ENCODE measurements at places on chromosomes 5 and 9.

- no peak for DNase-seq
Measured at GRCh38 chr5:16889203-16889971, 46.7 kb downstream of the MYO10 start.

DNA sequence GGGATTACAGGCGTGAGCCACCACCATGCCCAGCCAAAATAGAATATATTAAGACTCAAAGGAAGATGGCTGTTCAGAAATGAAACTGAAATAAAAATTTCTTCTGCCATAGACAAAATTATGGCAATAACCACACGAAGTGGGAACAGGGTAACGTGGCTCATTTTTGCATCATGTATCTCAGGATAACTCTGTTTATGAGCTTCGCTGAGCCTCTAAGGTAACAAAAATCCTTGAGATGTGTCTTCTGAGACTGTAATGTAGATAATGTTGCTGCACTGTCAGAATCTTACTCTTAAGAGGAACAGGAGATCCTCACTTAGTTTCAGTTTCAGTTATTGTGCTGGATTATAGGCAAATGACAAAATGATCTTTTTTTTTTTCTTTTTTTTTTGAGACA lies 153.8 kb downstream of the GOLPH3 start:
- DNase-seq = no peak

DNA sequence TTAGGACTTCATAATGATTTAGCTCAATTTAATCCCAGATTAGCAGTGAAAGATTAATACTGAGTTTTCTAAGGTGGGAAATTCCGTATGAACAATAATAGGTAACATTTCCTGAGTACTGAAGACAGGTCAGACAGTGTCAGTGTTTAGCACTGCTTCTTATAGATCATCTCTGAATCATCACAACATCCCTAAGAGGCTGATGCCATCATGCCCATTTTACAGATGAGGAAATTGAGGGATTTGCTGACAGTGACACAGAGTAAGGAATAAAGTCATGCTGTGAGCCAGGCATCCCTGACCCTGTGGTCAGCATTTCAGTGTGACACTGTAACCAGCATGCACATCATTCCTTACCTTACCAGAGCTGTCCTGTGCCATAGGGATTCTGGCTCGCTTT lies 44.5 kb downstream of the DAPK1 start:
- no peak for DNase-seq

GRCh38 chr5:83321483-83322055 lies 150.0 kb upstream of the VCAN start:
- DNase-seq = no peak

GRCh38 chr5:38922199-38922598 lies 76.4 kb downstream of the OSMR start:
- DNase-seq = peak; percentile 17

GRCh38 chr9:83403527-83404238 lies 134.5 kb downstream of the FRMD3 start:
- DNase-seq = no peak

- no peak for DNase-seq
Measured at GRCh38 chr9:80158554-80159170, 586.9 kb downstream of the TLE4 start.

GRCh38 chr9:37408933-37409710 lies 13.4 kb upstream of the GRHPR start:
- DNase-seq = peak; percentile 25

GRCh38 chr5:52878656-52879055 lies 90.9 kb downstream of the ITGA1 start:
- DNase-seq = no peak

GRCh38 chr9:98356326-98356725 lies 100.9 kb upstream of the TBC1D2 start:
- no peak for DNase-seq

GRCh38 chr9:532707-533106 lies 308.8 kb upstream of the DMRT1 start:
- no peak for DNase-seq

DNA sequence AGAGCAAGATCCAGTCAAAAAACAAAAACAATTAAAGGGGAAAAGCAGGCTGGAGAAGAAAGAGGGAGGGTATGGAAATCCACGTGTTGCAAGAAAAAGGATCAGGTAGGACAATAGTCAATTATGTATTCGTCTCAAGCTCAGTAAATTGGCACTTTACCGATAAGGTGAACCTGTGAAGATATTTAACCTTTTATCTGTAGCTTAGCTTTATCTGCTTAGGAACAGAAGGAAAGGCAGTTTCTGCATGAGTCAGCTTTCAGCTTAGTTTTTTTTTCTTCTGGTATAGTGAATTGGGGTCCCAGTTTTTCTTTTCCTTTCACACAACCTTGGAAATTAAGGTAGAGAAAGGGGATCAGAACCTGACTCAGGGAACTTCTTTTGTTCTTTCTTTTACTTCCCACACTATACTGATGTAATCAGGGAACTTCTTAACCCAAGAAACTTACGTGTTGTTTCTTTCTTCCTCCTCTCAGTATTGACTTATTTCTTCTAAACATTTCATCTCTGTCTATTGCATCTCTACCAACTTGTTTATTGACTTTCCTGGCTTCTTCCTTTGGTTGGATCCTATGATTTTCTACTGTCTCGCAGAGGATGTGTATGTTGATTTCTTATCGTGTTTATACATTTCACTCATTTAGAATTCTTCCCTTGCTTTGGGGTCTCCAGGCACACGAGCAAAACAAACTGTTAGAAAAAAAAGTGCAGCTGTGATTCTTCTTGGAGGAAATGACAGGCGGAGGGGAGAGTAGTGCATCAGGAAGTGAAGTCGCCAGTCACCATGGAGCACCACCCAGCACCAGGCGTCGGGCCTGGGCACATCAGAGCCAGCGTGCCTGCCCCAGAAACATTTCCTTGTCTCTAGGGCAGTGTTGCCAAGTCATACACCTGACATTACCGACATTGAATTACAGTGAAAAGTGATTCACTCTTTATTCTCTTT lies 123.0 kb upstream of the LHFPL2 start:
- no peak for DNase-seq

DNA sequence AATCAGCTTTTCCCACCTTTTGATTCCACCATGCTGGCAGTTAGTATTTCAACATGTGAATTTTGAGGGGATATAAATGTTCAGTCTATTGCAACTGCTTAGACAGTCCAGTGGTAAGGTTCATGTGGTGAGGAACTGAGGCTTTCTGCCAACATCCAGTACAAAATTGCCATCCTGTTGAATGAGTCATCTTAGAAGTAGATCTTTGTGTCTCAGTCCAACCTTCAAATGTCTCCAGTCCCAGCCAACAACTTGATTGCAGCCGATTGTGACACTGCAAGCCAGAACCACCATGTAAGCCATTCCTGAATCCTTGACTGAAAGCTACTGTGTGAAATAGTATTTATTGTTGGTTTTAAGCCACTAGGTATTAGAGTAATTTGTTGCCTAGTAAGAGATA lies 331.5 kb upstream of the GRIN3A start:
- no peak for DNase-seq

GRCh38 chr5:28914297-28914696 lies 1875.9 kb upstream of the CDH9 start:
- DNase-seq = no peak

GRCh38 chr9:101587332-101588043 lies 7.3 kb downstream of the PPP3R2 start:
- no peak for DNase-seq

DNA sequence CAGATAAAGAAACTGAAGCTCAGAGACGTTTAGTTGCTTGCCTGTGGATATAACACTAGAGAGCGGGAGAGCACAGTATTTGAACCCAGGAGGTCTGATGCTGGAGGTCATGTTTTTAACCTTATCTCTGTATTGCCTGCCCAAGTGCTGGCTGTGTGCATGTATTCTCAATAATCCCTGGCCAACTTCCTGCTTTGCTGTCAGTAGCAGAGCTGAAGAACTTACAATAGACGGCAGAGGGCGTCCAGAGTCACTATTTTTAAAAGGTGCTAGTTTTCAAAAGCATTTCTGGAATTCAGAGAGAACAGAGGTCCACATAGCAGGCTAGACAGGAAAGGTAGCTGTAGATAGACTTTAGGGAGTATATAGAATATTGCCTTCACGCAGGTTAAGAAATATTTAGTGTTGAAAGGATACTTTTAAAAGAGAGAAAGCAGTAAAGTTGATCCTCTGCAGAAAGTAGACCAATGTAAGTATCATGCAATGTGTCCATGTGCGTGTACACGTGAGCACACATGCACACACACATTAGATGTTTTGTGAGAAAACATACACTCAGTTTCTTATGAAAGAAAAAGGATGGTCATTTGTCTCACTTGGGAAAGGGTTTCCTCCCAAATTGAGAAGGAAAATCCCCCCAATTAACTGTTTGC lies 46.3 kb downstream of the PTCD2 start:
- DNase-seq = no peak

DNA sequence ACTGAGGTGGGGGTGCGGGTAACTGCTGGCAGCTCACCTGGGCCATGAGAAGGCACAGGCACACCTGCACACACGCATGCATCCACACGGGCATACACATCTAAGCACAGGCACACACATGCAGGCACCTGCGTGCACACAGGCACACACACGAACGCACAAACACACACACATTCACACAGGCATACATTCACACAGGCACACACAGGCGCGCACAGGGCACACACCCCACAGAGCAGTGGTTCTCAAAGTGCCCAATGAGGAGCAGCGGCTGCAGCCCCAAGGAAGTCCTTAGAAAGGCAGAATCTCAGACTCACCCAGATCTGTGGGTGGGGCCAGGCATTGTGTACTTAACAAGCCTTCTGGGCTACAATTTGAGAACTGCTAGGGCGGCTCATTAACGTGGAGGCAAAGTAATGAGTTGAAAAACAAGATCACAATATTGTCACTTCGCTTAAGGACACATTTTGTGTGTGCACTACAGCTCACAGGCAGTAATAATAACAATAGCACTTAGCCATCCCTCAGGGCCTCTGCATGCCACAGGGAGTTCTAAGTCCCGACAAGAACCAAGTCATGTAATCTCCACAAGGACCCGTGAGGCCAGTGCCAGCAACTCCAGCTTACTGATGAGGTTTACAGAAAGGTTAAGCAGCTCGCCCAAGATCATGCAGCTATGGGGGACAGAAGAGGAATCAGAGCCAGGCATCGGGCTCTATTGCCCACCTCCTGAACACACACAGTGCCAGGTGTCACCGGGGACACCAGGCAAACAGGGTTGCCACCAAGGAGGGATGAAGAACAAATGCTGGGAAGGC lies 91.6 kb downstream of the ROR2 start:
- no peak for DNase-seq

DNA sequence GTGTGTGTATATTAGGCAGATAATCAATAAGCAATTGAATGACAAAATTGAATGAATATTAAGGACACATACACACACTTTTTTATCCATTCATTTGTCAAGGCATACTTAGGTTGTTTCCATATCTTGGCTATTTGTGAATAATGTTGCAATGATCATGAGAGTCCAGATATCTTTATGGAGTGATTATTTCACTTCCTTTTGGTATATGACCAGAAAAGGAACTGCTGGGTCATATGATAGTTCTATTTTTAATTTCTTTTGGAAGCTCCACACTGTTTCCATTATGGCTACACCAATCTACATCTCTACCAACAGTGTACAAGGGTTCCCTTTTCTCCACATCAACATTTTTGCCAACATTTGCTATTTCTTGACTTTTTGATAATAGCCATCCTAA lies 137.7 kb upstream of the PAPPA start:
- DNase-seq = no peak

GRCh38 chr5:56099346-56099745 lies 104.6 kb upstream of the IL6ST start:
- DNase-seq = no peak

GRCh38 chr5:142222866-142223558 lies 101.8 kb downstream of the SPRY4 start:
- no peak for DNase-seq

DNA sequence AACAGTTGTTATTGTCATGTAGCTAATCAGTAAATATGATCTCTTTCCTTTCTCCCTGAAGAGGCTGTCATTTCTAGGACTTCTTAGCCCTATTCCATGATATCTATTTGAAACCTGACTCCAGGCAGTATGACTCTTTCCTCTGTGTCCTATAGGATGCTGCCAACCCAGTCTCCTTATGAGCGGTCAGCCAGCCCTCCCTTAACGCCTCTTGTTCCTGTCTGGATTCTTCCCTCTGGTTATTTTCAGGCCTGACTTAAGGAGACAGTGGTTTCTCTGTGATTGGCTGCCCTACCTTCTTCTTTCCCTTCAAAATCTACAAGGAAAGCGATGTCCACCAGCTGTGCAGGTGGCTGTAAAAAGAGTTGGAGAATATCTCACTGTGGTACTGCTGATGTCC lies 19.4 kb upstream of the C5orf63 start:
- no peak for DNase-seq

DNA sequence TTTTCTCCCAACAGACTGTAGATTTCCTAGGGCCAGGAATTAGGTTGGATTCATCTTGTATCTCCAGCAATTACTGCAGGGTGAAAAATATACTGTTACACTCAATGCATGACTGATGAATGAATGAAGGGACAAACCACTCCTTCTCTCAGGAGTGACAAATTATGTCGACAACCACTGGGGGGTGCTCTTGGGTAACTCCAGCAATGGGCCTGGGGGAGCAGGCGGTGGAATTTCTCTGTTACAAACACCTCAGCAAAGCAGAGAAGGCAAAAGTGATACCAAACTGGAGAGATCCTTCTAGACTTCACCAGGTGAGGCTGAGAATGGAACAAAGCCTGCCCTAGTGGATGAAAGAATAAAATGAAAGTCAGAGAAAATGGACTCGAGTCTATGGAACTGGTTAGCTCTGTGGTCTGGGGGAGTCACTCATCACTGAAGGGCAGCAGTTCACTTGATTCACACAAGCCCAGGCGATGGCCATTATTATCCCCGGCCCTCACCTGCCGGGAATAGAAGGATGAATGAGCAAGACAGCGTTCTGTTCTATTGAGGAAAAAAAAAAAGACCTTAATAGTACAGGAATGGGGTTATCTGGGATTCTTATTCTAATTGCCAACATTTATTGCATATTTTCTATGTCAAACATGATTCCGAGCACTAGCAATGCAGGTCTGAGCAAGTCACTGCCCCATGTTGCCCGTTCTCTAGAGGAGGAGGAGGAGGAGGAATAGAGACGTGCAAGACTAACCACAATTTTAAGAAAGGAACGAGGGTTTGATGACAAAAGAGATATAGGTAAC lies 341.1 kb downstream of the ASTN2 start:
- no peak for DNase-seq

DNA sequence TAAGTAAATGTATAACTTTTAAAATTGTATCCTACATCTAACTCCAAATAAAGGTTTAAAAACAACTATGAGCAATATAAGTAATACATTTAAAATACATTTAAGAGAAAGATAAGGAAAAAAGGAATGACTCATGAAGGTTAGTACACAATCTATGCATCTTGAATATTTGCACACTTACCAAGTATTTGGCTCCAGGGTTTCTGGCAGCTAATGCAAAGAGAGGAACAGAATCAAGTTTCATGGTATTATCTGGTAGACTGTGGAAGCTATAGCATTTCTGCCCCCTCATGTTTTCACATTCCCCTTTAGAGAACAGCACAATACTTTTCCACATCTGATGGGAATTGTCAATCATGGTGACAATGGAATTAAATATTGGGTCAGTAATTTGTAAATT lies 132.1 kb downstream of the COX7C start:
- DNase-seq = no peak

Measured in stimulated activated CD4-positive, alpha-beta T cell treated with anti-CD3 and anti-CD28 coated beads, Interleukin-1b, Interleukin-23, amount 100 ng/mL, for 24 hours (primary cell).